Fibroblast of mammary gland (primary cell): ENCODE measurements at places on chromosomes 16 and 17.

DNA sequence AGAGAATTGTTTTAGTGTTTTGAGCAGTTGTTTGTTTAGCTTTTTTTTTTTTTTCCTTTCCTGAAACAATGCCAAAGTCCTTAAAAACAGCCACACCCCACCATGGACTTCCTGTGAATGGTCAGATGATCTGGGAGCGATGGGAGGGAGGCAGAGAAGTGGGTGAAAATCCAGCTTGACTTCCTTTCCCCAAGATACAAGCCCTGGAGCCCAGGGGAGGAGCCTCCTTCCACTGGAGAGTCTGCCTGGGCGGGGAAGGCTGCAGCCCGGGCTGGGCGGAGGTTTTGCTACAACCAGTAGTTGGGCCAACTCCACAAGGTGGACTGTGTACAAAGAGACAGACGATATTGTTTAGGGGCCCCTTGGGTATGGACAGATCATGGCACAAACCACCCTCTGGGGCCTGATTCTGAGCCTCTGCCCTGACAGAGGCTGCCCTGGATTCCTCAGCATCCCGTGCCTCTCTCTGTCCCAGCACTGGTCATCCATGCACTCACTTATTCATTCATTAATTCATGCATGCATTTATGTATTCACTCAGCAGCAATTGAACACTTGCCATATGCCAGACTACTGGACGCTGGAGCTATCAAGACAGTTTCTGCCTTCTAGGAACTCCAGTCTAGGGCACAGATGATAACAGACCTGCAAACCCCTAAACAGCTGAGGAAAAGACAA, 29.8 kb downstream of the WSB1 start:
- DNase-seq = peak; percentile 78

GRCh38 chr17:54789101-54789880, 111.4 kb upstream of the TOM1L1 start:
- DNase-seq = no peak

GRCh38 chr17:6610011-6610410, 30.5 kb downstream of the KIAA0753 start:
- no peak for DNase-seq

DNA sequence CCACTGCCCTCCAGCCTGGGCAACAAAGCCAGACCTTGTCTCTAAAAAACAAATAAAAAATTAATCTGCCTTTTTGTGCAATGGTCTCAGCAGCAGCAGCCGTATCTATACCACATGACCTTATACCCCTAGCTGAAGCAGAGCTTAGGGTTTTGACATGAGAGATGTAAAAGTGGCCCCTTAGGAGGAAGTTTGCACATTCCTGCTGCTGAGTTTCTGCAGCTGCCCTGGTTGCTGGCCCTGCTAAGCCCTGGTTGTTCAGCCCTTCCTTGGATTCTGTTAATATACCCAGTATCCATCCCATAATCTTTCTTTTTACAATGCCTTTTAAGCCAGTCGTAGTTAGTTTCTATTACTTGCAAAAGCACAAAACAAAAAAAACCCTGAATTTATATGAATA, 33.0 kb upstream of the PRKCB start:
- no peak for DNase-seq

GRCh38 chr16:14628806-14629611, 1.1 kb downstream of the PARN start:
- DNase-seq = no peak

GRCh38 chr17:1029922-1030644, 33.2 kb downstream of the TIMM22 start:
- no peak for DNase-seq

DNA sequence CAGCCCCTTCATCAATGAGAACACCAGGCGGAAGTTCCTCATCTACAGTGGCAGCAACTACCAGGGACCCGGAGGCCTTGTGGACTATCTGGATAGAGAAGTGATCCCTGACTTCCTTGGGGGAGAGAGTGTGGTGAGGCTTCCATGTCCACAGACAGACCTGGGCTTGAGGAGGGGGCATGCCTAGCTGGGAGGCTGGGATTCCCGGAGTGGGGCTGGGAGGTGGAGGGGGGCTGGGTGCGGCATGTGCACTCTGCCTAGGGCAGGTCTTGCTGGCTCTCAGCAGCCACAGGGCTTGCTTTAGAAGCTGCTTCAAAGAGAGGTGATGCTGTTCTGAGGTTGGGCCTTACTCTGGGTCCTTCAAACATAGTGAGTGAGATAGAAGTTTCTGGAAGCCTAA, 27.8 kb downstream of the NAGPA start:
- no peak for DNase-seq

GRCh38 chr17:4215882-4216570, 47.8 kb downstream of the ANKFY1 start:
- DNase-seq = no peak

GRCh38 chr17:73710095-73710592, 65.9 kb upstream of the SDK2 start:
- DNase-seq = peak; percentile 63

DNA sequence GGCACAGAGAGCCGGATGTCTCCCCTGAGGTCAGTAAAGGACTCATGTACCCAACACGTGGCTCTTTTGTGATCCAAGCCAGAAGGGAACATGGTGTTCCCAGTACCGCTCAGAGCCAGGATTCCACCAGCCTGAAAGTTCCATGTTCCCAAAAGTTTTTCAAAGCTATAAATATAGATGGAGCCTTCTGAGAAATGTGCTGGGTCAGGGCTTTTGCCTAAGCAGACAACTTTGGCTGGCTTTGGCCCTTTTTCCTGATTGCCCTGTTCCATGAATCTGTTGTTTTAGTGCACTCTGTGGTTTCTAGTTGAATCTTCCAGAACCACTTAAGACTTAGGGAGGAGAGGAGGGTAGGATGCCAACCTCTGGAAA, 128.5 kb upstream of the HS3ST2 start:
- DNase-seq = peak; percentile 83

DNA sequence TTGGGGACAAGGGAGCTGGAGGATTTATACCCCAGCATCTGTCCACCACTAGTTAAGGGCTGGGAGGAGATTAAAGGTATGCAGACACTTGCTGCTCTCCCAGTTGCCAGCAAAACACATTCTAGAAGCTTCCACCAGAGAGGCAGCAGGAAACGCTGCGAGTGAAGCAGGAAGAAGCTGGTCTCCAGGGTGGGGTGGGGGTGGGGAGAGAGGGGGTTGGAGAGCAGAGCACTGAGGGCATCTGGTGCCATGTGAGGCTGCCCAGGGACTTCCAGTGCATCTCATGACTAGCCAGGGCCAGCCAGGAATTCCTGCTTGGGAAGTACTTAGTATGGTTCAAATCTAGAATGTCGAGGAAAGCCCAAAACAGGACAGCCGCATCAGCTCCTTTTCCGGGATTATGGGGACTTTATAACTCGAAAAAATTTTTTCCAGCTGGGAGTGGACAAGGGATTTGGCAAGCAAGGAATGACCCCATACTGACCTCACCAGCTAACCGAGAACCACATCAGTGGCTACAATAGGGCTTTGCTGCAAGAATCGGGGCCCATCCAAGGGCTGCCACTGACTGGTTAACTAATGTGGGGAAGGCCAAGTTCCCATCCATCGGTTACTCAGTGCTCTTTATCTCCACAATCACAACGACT, 26.2 kb upstream of the AXIN2 start:
- DNase-seq = no peak

GRCh38 chr16:85716022-85716679, 27.4 kb upstream of the GINS2 start:
- no peak for DNase-seq
